ENCODE measurements at places on chromosomes 2 and 18.

DNA sequence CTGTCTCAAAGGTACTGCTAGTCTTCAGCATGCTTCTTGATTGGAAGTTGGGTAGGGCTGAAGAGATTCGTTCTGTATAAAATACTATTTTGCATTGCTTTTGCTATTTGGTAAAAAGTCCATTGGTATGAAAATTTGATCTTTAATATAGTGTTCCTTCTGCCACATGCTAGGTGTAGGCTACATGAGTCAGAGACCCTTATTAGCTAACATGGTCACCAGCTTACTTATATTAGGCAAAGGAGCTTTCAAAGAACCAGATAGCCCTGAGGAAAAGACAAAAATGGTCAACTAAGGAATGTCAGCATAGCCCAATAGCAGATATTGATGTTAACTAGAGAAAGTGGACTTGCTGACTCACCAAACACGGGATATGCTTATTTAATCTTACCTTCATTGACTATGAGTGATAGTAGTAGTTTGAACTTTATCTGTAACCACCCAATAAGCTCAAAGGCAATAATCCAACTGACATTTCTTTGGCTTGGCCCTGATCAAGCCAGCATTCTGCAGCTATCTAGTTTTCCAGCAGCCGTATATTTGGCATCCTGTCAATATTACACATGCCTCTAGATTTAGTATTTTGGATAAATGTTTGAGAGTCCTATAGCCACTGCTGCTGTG is 110.0 kb downstream of the TPGS2 start:
- no peaks in the 10 kb centered on the region for H3K4me1 ChIP-seq
- no peak for DNase-seq
- no peaks in the 10 kb centered on the region for H3K36me3 ChIP-seq
- H3K4me3 ChIP-seq: no peak overlapping the region
- H3K27me3 ChIP-seq: no peaks in the 10 kb centered on the region

- H3K27me3 ChIP-seq: peaks cover 4% of the 10 kb centered on the region
- no peaks in the 10 kb centered on the region for H3K4me1 ChIP-seq
- H3K4me3 ChIP-seq: no peak overlapping the region
- no peaks in the 10 kb centered on the region for H3K36me3 ChIP-seq
- no peak for DNase-seq
These were observed 186.5 kb upstream of the RASGRP3 start for GRCh38 chr2:33289961-33290360.

- DNase-seq: no peak
- no peaks in the 10 kb centered on the region for H3K36me3 ChIP-seq
- H3K4me3 ChIP-seq: no peak overlapping the region
- H3K27me3 ChIP-seq: no peaks in the 10 kb centered on the region
These were observed 209.2 kb downstream of the MCFD2 start for GRCh38 chr2:46706264-46706983.

DNA sequence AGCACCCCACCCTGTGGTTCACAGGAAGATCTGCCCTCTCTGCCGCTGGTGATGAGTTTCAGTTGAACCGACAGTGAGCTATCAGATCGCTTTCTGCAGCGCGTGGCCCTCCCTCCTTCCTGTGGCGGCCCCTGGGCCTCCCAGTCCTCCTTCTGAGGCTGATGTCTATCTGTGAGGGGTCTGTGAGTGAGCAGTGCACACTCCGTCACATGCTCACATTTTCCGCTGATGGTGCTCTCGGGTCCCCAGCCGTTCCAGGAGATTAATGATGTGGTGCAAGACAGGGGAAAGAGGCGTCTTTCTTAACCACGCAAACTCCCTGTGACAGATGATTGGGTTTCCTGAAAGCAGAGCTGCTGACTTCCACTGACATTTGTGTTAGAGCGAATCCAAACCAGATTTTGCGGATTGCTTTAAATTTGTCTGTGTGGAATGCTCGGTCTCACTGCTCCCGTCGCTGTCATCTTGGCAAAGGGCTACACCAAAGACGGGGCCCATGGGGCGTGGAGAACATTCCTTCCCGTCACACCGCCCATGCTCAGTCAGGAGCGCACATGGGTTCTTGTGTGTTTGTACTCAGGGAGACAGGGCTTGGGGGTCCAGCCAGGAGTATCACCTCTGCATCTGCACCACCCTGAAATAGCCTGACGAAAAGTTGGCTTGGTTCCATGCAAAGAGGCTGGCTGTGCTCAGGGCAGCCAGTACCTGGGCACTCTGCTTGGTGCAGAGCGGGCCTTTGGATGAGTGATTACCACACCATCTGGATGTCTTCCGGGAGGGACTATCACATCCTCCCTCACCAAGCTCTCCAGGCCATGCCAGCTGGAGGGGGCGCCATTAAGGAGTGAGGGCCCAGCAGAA is 154.7 kb upstream of the HS6ST1 start:
- H3K36me3 ChIP-seq: no peaks in the 10 kb centered on the region
- no peak for DNase-seq
- no peak overlapping the region for H3K27ac ChIP-seq
- H3K4me3 ChIP-seq: no peak overlapping the region
- H3K27me3 ChIP-seq: peaks cover 4% of the 10 kb centered on the region

- no peak overlapping the region for H3K4me3 ChIP-seq
- no peaks in the 10 kb centered on the region for H3K27me3 ChIP-seq
- H3K4me1 ChIP-seq: no peaks in the 10 kb centered on the region
These were observed 39.7 kb downstream of the SH3YL1 start for GRCh38 chr2:223971-224760.

DNA sequence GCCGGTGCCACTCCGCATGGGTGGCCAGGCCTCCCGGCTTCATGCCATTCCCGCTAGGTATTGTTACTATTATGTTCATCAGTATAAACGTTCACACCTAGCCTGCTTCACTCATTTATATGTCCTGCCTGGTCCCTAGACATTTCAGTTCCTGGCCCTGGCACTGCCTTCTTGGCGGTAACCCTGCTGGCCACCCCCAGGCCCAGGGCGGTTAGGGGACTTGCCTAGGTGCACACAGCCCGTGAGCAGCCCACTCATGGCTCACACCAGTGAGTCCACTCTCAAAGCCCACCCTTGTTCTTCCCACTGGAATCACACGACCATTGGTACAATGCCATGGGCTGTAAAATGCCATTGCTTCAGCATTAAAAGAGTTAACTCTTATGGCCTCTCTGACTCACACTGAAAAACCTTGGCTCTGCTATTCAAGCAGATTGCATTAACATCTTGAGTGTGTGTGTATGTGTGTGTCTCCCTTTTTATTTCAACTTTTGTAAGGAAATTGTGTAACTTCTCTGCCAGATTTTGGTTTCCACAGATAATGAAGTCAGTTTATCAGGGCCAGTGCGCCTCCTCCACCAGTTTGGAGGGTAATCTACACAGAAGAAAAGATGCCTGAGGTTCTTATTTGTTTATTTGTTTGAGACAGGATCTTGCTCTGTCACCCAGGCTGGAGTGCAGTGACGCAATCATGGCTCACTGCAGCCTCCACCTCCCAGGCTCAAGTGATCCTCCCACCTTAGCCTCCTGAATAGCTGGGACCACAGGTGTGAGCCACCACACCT is 74.2 kb downstream of the RAB31 start:
- no peak for DNase-seq
- H3K4me1 ChIP-seq: no peaks in the 10 kb centered on the region
- H3K36me3 ChIP-seq: no peaks in the 10 kb centered on the region
- H3K4me3 ChIP-seq: no peak overlapping the region
- H3K27me3 ChIP-seq: no peaks in the 10 kb centered on the region
- no peak overlapping the region for H3K27ac ChIP-seq

- H3K4me1 ChIP-seq: no peaks in the 10 kb centered on the region
- H3K36me3 ChIP-seq: no peaks in the 10 kb centered on the region
- H3K27me3 ChIP-seq: no peaks in the 10 kb centered on the region
- H3K4me3 ChIP-seq: no peak overlapping the region
These were observed 22.2 kb downstream of the DSC2 start for GRCh38 chr18:31079973-31080372.

DNA sequence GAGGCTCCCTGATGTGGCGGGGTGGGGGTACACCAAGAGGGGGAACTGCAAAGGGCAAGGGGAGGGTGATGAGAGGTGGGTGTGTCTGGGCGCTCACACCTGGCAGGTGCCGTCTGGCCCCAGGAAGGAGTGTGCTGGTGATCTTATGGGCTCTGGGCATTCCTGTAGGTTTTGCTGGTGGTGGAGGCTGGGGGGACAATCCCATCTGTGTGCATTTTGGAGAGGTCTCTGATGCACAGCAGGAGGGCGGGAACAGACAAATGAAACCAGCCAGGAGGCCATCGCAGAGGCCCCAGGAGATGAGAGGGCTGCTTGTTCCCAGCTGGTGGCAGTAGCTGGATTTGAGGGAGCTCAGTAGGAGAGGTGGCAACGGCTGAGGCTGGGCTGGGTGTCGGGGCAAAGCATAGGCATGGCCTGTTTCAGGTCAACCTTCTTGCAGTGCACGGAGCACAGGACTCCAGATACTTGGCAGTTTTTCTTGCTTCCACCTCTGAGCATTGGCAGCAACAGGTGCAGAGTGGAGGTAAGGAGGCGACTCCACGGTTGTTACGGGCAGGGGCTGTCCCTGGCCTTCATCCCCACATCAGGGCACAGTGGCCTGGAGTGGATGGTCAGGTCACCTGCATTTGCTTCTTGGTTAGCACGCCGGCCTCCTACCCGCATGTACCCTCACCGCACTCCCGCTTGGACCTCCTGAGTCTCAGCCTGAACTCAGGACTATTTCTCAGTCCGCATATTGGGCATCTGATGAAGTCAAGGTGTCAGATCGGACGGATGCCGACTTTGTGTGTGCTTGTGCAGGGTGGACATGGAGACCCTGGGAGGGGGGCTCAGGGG is 194.2 kb upstream of the HDAC4 start:
- no peaks in the 10 kb centered on the region for H3K36me3 ChIP-seq
- no peak overlapping the region for H3K27ac ChIP-seq
- no peak for DNase-seq
- H3K4me1 ChIP-seq: no peaks in the 10 kb centered on the region
- H3K27me3 ChIP-seq: no peaks in the 10 kb centered on the region

- no peaks in the 10 kb centered on the region for H3K4me1 ChIP-seq
- no peak overlapping the region for H3K4me3 ChIP-seq
- no peak for DNase-seq
These were observed 25.1 kb downstream of the BMP10 start for GRCh38 chr2:68846091-68846490.

GRCh38 chr2:73239776-73240175 is 5.7 kb downstream of the CCT7 start:
- no peak overlapping the region for H3K27ac ChIP-seq
- peaks cover 44% of the 10 kb centered on the region for H3K36me3 ChIP-seq
- DNase-seq: no peak
- H3K27me3 ChIP-seq: no peaks in the 10 kb centered on the region
- H3K4me1 ChIP-seq: peaks cover 5% of the 10 kb centered on the region

GRCh38 chr2:138727956-138728355 is 52.2 kb downstream of the NXPH2 start:
- no peaks in the 10 kb centered on the region for H3K27me3 ChIP-seq
- no peaks in the 10 kb centered on the region for H3K4me1 ChIP-seq
- no peak for DNase-seq

DNA sequence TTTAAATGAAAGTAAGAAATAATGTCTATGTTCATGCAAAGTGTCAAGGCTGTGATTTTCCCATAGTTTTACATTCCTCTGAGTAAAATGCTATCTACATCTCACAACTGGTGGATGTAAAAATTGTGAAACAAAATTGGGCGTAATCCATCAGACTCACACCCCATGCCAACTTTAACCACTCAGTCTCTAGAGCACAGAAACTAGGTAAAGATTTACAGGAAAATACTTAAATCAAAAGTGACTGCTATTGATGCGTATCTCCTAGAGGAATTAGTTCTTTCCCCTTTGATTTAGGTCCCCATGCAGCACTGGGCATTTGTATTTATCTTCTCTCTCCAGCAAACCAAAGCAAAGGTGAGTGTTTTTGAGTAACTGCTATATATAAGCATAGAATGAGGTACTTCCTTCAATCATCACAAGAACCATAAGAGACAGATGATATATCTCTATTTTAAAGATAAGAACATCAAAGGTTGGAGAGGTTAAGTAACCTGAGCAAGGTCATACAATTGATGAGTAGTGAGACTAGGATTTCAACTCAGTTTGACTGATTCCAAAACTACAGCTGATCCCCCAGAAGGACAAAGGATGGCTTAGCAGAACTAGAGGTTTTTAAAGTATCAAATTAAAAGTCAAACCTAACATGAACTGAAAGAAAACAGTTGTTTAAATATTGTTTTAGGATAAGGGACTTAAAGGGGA is 594.0 kb upstream of the ACVR2A start:
- no peak for DNase-seq
- H3K27ac ChIP-seq: no peak overlapping the region
- no peaks in the 10 kb centered on the region for H3K27me3 ChIP-seq

DNA sequence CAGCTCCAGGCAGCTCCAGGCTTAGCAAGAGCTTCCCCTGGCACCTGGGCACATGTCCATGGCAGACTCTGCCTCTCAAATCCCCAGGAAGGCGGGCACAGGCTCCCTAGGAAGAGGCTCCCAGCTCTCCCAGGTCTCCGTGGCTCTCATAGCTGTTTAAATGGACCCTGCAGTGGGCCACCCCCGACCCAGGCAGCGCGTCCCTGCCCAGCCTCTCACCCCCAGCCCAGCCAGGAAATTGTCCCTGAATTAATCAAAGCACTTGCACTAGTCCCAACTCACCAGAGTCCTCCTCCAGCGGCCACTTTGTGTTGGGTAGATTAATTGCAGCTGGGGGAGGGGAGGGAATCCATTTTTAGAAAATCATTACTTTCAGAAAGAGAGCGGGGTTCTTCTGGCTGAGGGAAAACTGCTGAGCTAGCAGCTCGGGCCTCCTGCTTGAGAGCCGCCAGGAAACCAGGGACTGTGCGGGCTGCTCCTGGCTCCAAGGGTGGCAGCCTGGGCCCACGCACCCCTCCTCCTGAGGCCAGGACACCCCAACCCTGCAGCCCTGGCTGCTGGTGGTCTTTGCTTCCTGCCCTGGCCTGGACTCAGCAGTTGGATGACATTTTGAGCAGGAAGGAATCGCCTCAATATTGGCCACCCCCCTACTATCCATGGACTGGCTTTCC is 36.0 kb downstream of the SMAD7 start:
- DNase-seq: no peak
- H3K4me1 ChIP-seq: peaks cover 4% of the 10 kb centered on the region
- no peak overlapping the region for H3K4me3 ChIP-seq
- no peak overlapping the region for H3K27ac ChIP-seq
- no peaks in the 10 kb centered on the region for H3K27me3 ChIP-seq

Data from effector memory CD4-positive, alpha-beta T cell (primary cell).